ENCODE measurements at places on chromosomes 1 and 21.
A peak's percentile ranks its signal among the peaks of the same experiment; 100 is the strongest.

DNA sequence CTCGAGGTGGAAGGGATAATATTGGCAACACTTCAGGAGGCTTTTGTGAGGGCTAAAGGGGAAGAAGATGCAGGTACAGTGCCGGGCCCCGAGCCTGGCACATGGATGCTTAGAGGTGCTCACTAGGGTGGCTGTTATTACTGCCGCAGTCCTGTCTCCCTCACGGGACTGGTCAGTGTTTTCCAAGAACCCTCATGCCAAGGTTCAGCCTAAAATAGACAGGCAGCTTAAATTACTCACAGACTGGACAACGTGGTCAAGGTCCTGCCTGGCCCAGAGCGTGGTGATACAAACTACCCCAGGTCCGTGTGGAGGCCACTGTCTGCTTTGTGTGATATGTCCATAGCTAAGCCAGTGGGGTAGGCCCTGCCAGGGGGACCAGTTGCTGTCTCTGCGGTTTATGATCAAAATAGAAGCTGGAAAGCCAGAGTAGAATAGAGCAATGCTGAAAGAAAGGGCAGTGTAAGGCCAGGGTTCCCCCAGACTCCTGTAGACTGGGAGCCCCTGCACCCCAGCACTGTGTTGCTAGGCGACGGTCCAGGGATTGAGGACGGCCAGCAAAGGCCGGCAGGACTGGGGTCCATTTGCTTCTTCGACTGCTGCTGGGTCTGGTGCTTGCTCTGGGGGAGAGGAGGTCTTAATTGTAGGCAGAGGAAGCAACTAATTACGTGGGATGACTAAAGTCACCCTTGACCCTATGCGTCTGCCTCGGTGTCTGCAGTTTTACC is 36.1 kb downstream of the ELAPOR1 start:
- DNase-seq: no peak

DNA sequence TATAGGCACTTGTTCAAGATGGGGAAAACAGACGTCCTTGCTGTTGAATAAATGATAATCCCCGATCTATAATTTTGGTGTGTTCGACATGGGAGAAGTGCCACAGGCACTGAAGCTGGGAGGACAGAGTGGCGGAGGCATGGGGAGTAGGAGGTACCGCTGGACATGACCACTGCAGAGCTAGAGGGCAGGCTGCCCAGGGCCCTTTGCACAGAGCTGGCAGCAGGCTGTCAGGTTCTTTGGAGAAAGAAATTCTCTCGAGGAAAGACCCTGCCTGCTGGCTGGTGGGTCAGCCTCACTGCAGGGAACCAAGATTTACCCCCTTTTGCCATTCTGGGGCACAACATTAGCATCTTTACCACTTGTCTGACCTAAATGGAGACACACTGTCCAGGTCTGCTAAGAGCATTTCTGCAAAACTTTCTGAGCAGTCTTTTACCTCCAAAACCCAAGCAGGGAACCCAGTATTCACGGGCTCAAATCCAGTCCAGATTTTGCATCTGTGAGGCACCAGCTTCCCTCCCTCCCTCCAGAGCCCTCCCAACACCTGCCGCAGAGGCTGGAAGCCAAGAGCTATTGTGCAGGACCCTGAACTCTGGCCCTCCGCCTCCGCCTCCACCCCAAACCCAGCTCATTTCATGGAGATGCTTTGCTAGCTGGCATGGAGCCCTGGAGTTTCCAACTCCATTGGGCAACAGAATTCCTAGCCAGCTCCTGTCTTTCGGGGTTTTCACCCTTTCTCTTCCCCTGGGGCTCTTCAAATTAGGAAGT is 142.3 kb downstream of the PLXNA2 start:
- DNase-seq: no peak

DNA sequence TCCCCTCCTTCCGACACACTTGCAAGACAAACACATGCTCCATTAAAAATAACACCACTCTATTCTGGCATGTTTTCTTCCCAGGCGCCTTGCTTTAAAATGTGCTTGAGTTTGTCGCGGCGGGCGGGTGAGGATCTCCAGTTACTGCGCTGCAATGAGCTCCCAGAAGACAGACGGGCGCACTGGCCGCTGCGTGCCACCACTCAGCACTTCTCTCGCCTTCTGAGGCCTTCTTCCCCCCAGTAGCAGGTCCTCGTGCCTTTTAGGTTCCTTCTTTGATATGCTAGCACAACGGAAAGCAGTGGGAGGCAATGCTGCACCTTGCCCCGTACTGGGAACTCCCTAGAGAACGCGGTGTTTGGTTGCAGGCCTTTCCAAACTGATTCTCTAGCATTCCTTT is 279.5 kb upstream of the NR5A2 start:
- DNase-seq: no peak

- DNase-seq: no peak
Observed at GRCh38 chr21:29206445-29206844, 76.0 kb downstream of the MAP3K7CL start.

- DNase-seq: no peak
Observed at GRCh38 chr1:182890927-182891610, 51.9 kb downstream of the DHX9 start.

GRCh38 chr21:43877936-43878575 is 13.0 kb downstream of the AGPAT3 start:
- no peak for DNase-seq

DNA sequence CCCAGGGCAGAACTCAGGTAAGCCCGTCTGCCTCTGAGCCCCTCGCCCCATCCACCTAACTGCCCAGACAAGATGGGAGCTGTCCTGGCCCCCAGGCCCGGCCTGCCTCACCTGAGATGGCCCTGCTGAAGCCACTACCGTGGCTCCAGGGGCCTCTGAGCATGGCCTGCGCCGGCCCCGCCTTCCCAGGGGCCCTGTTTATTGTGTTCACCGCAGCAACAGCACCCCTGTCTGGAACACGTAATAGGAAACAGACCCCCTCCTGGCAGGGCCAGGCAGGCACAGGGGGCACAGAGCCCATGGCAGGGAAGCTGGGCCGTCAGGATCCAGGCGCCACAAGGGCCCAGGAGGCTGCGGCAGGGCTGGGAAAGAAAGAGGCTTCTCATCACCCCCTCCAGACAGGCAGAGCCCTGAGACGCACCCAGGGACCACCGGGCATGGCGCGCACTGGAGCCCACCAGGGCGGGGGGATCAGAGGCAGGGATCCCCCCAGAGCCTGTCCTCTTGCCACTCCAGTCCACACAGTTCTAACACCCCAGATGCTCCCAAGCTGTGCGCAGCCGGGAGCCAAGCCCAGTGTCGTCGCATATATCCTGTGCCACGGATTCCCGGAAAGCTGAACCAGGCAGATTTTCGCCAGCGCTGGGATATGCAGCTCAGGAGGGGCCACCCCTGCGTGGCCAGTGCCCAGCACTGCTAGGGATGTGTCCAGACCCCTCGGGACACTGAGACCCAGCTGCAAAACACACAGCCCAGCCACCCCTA is 62.6 kb downstream of the ARHGEF16 start:
- no peak for DNase-seq

DNA sequence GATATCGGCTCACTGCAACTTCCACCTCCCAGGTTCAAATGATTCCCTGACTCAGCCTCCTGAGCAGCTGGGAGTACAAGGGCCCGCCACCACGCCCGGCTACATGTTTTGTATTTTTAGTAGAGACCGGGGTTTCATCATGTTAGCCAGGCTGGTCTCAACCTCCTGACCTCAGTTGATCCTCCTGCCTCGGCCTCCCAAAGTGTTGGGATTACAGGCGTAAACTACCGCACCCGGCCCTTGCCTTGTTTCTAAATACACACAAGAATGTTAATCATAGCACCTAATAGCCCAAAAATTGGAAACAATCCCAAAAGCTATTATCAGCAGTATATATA is 1.2 kb upstream of the MSTO1 start:
- no peak for DNase-seq

DNA sequence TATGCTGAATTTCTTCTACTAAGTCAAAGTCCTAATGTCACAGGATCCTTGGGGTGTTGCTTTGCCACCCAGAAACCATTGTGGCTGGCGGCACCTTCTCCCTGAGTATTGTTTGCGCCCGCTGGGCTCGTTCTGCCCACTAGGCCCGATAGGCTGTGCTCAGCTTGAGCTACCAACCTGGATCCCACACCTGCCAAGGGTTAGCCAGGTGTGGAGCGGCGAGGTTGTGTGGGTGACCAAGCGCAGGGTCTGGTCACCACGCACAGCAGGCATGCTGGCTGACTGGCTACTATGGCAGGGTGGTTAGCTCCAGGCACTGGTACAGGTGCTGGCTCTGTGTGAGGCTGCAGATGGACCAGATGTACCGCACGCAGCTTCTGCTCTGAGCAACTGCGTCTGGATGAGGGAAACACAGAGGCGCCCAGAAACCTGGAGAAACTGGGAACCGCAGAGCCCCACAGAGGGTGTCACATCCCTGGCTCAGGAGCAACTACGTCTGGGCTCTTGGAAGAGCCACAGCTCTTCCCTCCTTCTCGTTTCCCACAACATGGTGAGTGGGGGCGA is 50.3 kb upstream of the SCYL3 start:
- no peak for DNase-seq

DNA sequence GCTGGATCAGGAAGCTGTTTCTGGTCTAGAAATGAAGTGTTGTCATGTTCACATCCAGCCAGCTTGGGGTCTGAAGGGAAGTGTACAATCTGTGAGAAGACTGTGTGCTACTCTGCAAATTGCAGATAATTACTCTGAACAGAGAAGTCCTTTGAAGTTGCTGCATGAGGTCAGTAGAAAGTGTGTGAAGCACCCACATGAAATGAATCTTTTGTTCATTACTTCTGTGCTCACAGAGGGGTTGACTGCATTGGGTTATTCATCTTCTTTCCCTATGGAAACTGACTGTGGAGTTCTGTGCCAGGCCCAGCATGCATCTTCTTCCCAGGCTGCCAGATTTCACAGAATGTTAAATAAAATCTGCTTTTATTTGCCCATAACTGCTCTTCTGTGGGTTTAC is 47.1 kb downstream of the CTH start:
- no peak for DNase-seq

GRCh38 chr21:38376693-38377092 is 119.9 kb downstream of the KCNJ15 start:
- no peak for DNase-seq

- DNase-seq: peak; percentile 94
Observed at GRCh38 chr1:16913833-16914662, 7.7 kb upstream of the CROCC start.

GRCh38 chr1:199067483-199067882 is 428.6 kb downstream of the PTPRC start:
- no peak for DNase-seq

- no peak for DNase-seq
Observed at GRCh38 chr1:100075773-100076172, 57.0 kb downstream of the SASS6 start.

- DNase-seq: no peak
Observed at GRCh38 chr1:17561247-17561548, 21.7 kb downstream of the ARHGEF10L start.

Data from stimulated activated CD8-positive, alpha-beta memory T cell treated with anti-CD3 and anti-CD28 coated beads, Interleukin-2, amount 100 ng/mL, for 1 hour (primary cell).